ENCODE measurements at places on chromosomes 4 and X.

DNA sequence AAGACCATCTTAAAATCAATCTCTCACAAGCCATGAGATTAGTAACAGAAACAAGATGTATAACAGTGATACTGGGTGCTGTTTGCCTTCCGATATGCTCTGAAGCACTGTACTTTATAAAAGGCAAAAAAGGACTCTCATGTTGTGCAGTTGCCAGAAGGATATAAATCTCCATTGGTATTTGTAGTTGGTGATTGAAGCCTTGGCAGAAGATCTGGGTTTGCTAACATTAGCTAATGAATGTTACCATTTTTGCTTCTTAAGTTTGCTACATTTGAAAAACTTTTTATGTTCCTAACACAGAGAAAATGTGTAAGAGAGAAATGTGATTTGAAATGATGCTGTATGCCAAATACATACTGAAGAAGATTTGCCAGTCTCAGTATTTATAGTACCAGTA lies 44.4 kb downstream of the RAP1GDS1 start:
- no peak for DNase-seq

GRCh38 chr4:61401771-61402170 lies 201.6 kb downstream of the ADGRL3 start:
- no peak for DNase-seq

GRCh38 chr4:54941994-54942552 lies 183.3 kb downstream of the KDR start:
- no peak for DNase-seq

DNA sequence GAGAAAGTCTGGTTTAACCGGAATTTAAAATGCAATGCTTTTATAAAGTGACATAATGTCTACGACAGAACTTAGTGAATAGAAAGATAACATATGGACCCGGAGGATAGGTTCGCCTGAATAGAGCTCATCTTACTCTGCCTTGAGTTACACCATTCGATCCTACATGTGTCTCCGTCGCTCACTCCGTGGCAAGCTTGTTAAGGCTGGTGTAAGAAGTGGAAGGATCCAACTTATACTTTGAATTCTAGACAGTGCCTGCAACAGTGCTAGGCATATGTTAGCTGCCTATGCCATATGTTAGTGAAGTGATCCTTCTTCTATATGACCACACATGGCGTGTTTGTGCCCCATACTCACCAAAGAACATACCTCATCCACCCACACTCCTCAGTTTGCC lies 50.9 kb downstream of the SEL1L3 start:
- no peak for DNase-seq

GRCh38 chrX:13761606-13762414 lies 27.3 kb downstream of the OFD1 start:
- no peak for DNase-seq

DNA sequence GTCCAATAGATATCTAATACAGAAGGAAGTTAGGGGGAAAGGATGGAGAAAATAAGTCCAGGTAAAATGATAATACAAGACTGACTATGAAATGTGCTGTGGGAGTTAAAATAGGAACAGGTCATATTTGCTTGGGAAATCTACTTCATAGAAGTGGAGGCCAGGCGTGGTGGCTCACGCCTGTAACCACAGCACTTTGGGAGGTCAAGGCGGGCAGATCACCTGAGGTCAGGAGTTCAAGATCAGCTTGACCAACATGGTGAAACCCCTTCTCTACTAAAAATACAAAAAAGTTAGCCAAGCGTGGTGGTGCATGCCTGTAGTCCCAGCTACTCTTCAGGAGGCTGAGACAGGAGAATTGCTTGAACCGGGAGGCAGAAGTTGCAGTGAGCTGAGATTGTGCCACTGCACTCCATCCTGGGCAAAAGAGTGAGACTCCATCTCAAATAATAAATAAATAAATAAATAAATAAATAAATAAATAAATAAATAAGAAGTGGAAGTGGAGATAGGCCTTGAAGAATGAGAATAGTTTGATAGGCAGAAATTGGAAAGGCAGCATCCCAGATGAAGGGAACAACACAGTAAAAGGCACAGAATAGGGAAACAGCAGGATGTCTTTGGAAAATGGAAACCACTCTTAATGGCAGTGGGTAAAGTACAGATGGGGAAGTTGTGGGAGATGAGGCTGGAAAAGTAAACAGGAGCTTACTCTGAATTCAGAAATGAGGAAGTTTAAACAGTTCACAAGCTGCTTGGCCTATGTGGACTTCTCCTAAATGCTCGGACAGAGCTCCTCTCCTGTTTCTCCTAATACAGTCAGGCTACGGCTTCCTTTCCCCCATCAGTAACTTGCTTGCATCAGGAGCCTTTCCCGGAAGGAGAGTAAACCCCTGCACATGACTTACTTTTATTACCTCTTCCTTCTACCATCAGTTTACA lies 15.1 kb upstream of the GK start:
- no peak for DNase-seq

GRCh38 chrX:137234651-137235402 lies 201.0 kb upstream of the GPR101 start:
- no peak for DNase-seq

GRCh38 chrX:9341291-9342201 lies 123.3 kb upstream of the TBL1X start:
- peak; percentile 73 for DNase-seq

- no peak for DNase-seq
Observed at GRCh38 chrX:29225670-29226069, 638.4 kb downstream of the IL1RAPL1 start.

DNA sequence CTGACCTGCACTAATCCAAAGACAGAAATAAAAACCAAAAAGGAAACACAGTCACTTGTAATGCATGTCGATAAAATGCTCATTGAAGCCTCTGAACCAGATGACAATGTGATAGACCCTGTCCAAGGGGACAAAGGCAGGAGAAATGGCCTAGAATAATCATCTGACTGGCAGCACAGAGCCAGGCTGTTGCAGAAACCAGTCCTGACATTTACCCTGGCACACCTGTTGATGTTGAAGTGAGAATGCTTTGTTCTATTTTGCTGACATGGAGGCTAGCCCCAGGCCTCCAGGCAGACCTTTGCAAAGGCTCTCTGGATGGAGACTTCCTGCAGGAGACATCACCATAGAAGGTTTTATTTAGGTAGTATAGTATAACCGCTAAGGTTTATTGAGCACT lies 41.0 kb downstream of the TFDP3 start:
- no peak for DNase-seq

DNA sequence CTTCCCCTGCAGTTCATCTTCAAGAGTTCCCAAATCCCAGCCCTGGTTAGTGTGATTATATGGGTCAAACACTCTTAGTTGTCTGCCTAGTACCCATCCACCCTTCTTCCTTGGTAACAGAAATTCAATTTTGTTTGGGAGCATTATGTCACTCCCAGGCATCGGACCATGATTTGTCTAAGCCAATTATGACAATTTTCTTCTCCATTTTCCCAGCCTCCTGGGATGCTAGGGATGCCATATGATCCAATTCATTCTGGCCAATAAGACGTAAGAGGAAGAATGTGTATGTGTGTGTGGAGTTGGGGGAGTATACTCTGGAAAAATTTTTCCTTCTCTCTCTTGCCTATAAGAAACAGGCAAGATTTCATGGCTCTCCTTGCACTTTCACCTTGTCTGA lies 465.9 kb downstream of the MID1IP1 start:
- DNase-seq = no peak

- no peak for DNase-seq
Observed at GRCh38 chr4:88489100-88489761, 32.3 kb downstream of the HERC5 start.

GRCh38 chr4:183354219-183354618 lies 32.0 kb upstream of the CLDN24 start:
- DNase-seq = no peak

- no peak for DNase-seq
Observed at GRCh38 chr4:83110970-83111750, 3.4 kb downstream of the PLAC8 start.

- no peak for DNase-seq
Observed at GRCh38 chrX:115940888-115941332, 229.6 kb upstream of the AGTR2 start.

GRCh38 chr4:71231129-71232055 lies 107.4 kb upstream of the SLC4A4 start:
- peak; percentile 95 for DNase-seq

DNA sequence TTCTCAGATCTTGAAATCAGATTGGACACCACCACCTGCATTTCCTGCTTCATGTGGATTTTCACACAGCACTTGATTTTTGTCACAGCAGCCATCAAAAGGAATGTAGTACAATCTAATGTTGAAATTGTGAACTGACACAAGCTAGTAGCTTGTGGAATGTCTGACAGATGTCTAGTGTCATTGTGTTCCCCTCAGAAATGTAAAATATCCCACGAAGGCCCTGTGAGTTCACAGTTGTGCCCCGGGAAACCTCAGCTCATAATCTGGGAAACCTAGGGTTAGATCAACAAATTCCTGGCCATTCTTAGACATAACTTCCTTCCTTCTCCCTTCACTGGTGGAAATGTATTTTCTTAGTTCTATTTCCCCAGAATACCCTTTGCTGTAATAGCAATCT lies 205.7 kb downstream of the AR start:
- no peak for DNase-seq

GRCh38 chrX:129139837-129140598 lies 383.3 kb downstream of the SMARCA1 start:
- no peak for DNase-seq

DNA sequence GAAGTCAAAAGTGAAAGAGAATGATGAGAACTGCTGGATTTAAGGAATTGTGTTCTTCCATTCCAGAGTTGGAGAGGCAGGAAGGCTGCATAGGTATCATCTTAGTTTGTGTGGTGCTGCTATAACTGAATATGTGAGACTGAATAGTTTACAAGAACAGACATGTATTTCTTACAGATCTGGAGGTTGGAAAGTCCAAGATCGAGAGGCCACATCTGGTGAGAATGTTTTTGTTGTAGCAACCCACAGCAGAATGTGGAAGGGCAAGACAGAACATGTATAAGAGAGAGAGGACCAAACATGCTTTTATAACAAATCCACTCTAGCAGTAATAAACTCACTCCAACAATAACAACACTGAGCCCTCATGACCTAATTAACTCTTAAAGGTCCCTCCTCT lies 408.6 kb downstream of the FAM47B start:
- no peak for DNase-seq

DNA sequence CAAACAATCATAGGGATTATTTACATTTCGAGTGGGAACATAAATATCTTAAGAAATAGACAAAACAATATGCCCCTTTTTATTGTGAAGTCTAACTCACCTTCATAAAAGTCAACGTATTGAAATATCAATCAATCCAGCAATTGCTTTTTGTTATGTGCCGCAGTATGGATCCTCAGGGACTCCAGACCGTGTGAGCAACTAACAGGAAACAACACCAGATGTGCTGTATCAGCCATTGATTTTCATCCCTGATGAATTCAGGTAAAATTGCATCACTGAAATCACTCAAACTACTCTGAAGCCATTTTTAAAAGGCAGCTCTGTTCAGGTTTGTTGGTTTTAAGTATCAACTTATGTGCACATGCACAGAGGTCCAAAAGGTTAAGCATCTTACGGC lies 197.3 kb upstream of the FAT1 start:
- DNase-seq = no peak

GRCh38 chr4:84531689-84532088 lies 32.6 kb upstream of the NKX6-1 start:
- no peak for DNase-seq

GRCh38 chr4:65167719-65168118 lies 502.6 kb downstream of the EPHA5 start:
- DNase-seq = no peak

GRCh38 chr4:76246025-76246424 lies 5.5 kb upstream of the FAM47E start:
- no peak for DNase-seq

GRCh38 chr4:184355111-184355604 lies 119.2 kb downstream of the IRF2 start:
- DNase-seq = peak; percentile 44

DNA sequence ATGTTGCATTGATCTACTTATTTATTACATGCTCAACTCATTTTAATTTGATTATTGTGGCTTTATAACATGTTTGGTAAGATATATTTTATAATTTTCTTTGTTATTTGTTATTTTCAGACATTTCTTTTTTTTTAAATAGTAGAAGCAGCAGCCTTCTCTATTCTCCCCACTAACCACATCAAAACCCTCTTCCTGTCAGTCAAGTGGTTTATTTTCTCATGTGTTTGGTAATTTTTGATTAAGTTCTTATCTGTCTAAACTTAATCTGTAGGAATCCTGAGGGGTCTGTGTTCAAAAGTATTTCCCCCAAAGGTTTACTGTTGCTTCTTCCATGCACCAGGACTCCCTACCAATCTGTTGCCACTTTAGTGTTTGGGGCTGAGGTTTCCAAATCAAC lies 131.9 kb downstream of the SCLT1 start:
- DNase-seq = no peak

GRCh38 chr4:89403826-89404225 lies 96.2 kb upstream of the GPRIN3 start:
- DNase-seq = no peak

DNA sequence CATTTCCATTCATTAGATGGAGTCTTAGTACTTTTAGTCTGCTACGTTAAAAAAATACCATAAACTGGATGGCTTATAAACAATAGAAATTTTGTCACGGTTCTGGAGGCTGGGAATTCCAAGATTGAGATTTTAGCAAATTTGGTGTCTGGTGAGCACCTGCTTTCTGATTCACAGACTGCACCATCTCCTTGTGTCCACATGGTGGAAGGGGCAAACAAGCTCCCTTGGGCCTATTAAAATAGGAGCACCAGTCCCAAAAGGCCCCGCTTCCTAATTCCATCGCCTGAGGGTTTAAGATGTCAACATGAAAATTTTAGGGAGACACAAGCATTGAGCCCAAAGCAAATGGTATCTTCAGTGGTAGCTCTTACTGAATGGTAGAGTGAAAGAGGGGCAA lies 120.5 kb upstream of the MAP9 start:
- no peak for DNase-seq

- DNase-seq = no peak
Observed at GRCh38 chrX:41822892-41823291, 98.9 kb downstream of the GPR82 start.

- no peak for DNase-seq
Observed at GRCh38 chr4:77308843-77309242, 151.8 kb downstream of the CCNG2 start.

- DNase-seq = no peak
Observed at GRCh38 chr4:172073590-172073989, 260.4 kb downstream of the GALNTL6 start.

GRCh38 chrX:19382555-19383145 lies 38.9 kb downstream of the PDHA1 start:
- peak; percentile 57 for DNase-seq

GRCh38 chr4:77023920-77024319 lies 51.9 kb downstream of the CCNI start:
- DNase-seq = no peak

GRCh38 chr4:54714631-54715030 lies 56.9 kb downstream of the KIT start:
- DNase-seq = no peak

All from left ventricle myocardium superior (tissue), 1 donor.